ENCODE measurements at places on chromosomes 7 and 10.

DNA sequence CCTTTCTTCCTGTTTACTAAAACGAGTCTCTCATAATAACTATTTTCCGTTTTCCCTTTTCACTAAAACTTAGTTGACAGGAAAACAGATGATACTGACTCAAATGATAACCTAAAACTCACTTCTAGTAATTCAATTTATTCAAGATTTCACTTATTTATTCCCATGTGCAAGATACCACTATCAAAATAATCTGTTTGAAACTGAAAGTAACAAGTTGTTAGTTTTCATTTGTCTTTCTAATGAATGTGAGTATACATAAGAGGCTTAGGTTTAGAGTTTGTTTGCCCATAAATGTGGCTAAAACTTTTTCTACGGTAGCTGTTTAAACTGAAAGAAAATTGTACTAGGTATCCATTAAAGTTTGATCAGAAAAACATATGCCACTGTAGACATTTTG, 314.9 kb upstream of the STEAP1 start:
- DNase-seq, result no peak

DNA sequence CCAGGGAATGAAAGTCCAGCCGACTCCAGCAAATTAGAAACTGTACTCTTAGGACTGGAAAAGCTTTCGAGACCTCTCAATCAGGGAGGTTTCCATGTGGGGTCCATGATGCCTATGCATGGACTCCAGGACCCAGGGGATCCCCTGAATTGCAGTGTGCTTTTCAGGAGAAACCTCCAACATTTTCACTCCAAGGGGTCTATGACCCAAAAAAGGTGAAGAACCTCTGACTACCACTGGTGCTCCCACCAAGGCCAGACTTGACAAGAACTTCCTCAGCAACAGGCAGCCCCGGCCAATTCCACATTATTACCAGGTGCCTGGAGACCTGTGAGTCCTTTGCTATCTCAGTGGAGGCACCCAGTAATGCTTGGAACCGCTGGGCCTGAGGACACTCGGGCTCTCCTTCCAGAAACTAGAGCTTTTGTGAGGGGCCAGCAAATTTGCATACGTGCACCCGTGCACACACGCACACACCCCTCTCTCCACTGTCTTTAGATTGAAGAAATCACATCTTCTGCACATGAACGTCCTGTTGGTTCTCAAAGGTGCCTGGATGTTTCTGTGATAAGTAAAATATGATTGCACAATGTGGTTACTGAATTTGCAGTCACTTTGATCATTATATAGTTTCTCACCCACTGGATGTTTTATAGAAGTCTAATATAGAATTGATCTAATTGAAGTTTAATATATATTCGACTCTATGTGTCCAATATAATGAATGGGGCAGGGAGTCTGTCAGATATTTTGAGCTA, 54.7 kb downstream of the SYPL1 start:
- DNase-seq, result no peak

- DNase-seq, result no peak
Observed at GRCh38 chr10:45520476-45520875, 146.5 kb downstream of the ALOX5 start.

GRCh38 chr10:85527616-85528317, 838.8 kb downstream of the GRID1 start:
- DNase-seq, result no peak

DNA sequence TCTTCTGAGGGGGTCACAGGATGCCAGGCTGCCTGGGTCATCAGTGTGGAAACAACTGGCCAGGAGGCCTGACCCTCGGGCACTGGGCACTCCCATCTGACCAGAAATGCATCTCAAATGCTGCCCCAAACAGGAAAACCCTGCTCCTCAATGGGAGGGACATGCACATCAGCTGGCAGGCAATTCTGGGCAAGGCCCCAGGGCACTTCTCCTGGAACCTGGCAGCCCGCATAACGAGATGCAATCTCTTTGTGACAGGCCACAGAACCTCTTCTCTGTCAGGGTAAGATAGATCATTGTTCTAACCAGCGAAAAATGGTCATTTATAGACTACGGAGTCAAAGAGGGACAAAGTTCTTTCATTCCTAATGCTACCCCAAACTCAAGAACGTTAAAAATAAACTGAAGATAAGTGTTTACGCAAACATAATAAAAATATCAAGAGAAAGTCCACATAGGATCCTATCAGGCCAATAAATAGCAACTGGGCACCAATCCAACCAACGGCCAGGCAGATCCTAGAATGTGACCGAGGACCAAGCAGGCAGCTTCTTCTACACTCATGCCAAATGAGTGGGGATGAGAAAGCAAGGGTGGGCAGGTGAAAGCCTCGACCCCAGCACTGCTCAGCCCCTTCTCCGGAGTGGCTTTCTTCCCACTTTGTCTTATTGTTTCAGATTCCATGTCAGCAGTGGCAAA, 212.3 kb downstream of the TCERG1L start:
- no peak for DNase-seq

- no peak for DNase-seq
Observed at GRCh38 chr7:44889086-44889781, 3.9 kb upstream of the PURB start.

DNA sequence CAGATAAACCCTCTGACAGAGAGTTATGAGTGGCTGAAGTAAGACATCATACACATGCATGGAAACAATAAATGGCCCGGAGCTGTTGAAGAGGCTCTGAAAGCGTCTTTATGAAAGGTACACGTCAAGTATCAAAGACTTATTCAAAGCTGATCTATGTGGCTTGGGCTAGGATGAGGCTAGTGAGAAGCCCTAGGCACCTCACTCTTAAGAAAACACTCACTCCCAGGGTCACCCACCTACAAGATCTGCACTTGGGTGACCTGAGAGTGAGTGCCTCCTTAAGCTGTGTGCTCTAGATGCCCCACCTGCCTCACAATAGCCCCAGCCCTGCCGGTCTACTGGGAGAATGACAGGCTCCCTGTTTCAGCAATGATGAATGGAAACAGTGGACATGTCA, 1.1 kb upstream of the GIMAP1 start:
- DNase-seq, result no peak

DNA sequence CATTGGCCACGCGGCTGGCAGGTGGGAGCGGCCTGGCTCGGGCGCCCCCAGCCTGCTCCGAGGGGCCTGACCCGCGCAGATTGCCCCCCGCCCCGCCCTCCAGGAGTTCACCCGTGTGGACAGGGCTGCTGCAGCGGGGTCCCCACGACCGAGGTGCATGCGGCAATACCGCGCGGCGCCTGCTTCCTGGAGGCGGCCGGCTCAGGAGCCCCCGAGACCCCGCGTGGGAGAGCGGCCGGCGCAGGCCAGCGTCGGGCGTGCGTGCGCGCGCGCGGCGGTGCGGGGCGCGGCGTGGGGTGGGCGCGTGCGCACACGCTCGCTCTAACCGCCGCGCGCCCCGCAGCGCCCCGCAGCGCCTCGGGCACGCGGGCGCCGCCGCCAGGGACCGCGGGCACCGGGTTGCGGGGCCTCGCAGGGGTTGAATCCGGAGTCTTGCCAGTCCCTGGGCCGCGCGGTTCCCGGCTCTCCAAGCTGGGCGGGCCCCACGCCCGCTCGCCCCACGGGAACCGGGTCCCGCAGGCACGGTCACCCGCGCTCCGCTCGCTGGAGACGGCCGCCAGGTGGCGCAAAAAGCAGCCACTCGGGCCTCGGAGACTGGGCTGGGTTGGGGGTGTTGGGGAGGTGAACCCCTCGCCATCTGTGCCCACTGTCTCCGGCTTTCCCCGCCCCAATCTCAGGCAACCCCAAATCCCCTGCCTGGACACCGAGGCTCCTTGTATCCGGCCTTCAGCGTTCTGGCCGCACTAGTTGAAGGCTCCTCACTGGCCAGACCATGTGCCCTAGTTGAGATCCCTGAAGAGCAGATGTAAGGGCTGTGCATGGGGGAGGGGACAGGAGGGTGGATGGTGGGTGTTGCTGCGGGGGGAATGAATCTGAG, 1.3 kb upstream of the ACHE start:
- DNase-seq, result peak; percentile 28

DNA sequence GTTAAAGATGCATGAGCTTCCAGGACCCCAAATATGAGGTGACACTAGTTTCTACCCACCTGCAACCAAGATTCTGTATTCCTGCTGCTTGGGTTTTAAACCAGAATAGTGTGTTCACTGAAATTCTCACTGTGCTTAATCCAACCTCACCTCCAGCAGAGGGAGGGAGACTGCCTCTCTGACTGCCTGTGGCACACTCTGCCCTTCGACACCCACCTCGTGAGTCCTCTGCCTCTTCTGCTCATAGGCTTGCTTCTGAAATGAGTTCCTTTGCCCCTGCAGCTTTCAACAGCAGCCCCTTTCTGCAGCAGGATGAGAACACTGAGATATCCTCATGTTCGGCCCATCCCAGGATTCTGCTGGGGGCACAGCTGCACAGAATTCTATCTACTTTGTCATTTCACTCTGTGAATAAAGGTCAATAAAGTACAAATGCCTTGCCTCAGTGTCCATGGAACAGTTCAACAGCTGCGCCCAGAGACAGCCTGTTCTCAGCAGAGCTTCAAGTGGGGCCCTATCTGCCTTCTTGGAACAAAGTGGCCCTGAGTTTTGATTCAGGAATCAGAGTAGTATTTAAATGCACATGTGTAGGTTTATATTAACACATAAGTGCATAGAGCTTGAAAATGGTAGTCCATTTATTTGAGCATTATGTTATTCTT, 632.5 kb downstream of the TNS3 start:
- no peak for DNase-seq

DNA sequence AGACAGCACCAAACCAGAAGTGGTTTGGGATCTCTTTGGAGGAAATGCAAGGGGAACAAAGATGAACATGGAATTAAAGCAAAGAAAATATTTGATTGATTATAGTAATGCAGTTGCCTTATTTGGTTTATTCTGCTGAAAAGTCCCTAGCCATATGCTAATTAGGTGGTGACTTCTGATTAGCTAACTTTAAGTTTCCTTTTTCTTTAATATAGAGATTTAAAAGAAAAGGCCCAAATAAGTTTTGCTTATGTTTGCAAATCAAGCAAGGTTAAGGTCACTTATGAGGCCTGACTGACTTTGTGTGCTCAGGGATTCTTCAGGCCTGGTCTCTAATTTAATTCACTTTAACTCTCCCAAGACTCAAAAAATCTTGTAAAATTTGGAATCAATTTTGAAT, 6.2 kb upstream of the ANKRD22 start:
- DNase-seq, result no peak

GRCh38 chr10:23917251-23917840, 291.6 kb upstream of the KIAA1217 start:
- DNase-seq, result no peak

DNA sequence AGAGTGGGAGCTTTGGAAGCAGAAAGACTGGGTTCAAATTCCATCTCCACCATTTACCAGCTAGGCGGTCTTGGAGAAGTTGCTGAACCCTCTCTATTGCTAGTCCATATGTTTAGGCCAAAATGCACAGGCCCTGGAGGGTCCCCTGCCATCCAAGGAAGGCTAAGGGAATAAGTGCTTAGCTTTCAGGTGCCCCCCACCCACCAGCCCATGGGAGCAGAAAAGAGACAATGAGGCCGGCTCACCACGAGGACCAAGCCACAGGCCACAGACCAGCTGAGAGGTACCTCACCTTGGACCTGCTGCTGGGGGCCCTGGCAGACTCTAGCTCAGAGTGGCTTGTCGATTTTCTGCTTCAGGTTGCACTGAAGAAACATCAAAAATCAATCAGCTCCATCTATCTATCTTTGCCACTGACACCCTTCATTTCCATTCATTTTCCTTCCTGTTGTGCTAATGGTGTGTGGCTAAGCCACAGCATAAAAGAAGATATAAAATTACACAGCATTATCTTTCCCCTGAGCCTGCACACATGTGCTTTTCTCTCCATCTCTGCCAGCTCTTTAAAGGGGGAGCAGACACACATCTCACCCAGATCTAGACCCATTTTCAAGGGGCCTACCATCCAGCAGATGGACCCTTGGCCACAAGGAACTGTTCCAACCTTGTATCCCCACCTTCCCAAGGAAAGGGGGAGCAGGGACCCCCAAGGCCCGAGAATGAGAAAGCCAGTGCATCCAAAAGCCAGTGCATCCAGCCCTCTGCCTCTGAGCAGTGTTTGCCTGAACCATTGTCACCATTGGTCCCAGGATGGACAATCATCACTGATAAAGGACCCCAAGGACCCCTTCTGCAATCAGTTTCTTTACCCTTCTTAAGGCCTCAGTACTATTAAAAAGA, 65.4 kb downstream of the GRID1 start:
- no peak for DNase-seq

- no peak for DNase-seq
Observed at GRCh38 chr10:106819490-106819889, 345.0 kb downstream of the SORCS1 start.

DNA sequence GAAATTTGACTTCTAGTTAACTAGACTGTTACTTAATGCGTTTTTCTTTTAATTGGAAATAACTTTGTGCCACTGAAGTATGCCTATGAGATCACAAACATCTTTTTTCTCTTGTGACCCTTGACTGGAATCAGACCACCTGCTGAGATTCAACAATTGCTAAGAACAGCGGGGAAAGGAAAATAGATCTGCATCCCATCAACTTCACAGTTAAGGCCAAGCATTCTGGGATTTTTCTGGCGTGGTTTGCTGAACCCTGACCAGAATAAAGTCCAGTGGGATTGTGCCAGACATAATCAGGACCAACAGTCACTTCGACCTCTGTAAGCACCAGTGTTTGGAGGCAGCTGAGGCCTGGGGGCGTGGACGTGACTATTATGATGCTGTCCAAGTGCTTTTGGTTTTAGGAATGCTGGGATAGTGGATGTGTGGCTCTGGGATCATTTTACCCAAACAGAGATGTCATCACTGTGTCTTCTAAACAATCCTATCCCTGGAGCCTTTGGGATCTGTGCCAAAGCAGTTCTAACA, 373.3 kb upstream of the PRKCQ start:
- no peak for DNase-seq

DNA sequence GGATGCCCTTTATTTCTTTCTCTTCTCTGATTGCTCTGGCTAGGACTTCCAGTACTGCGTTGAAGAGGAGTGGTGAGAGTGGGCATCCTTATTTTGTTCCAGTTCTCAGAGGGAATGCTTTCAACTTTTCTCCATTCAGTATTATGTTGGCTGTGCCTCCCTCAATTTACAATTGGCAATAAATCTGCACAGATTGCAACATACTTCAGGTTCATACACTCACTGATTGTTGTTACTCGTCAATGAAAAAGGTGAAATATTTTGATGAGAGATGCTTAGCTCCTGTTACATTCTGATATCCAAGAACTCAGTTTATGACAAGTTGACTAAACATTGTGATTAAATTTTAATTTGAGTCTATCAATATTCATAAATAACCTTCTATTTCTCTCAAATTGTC, 37.9 kb upstream of the DKK1 start:
- DNase-seq, result no peak

DNA sequence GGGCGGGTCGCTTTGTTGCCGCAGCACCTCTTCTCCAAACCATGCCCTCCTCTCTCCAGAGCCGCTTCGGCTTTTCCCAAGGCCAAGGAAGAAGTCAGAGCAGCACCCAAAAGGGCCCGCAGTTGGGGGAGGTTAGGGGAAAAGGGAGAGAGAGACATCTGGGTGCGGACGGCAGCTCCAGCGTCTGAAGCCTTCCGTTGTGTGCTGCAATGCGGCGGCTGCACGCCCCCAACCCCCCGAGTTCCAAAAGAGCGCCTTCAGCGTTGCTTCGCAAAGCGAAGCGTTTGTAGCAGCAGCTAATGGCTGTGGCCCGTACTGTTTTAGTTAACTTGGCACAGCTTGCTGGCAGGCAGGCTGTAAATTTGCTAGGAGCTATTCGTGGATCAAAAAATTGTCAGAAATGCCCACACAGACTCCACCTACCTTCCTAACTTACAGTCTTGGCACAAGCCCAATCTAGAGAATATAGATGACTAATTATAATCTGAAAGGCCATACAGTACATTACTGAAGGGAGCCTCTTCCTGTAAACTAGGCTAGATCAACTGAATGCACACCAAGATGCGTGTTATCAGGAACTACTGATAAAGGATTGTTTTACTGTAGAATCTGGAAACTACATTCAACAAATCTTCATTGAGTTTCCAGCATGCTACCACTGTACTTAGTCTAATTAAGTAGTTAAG, 1.1 kb upstream of the KBTBD2 start:
- DNase-seq, result peak; percentile 63
